ENCODE measurements at places on chromosomes 2 and 18.

DNA sequence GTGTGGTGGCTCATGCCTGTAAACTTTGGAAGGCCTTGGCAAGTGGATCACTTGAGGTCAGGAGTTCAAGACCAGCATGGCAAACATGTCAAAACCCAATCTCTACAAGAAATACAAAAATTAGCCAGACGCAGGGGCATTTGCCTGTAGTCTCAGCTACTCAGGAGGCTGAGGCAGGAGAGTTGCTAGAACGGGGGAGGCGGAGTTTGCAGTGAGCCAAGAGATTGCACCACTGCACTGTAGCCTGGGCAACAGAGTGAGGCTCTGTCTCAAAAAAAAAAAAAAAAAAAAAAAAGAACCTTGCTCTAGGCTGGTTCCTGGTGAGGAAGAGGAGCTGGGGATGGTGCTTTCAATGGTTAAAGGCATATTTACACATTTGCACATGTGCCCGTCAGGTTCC lies 129.4 kb downstream of the LYPD6B start:
- no peak for DNase-seq

- peak; percentile 39 for DNase-seq
Measured at GRCh38 chr2:241950413-241951315, 81.1 kb downstream of the RTP5 start.

DNA sequence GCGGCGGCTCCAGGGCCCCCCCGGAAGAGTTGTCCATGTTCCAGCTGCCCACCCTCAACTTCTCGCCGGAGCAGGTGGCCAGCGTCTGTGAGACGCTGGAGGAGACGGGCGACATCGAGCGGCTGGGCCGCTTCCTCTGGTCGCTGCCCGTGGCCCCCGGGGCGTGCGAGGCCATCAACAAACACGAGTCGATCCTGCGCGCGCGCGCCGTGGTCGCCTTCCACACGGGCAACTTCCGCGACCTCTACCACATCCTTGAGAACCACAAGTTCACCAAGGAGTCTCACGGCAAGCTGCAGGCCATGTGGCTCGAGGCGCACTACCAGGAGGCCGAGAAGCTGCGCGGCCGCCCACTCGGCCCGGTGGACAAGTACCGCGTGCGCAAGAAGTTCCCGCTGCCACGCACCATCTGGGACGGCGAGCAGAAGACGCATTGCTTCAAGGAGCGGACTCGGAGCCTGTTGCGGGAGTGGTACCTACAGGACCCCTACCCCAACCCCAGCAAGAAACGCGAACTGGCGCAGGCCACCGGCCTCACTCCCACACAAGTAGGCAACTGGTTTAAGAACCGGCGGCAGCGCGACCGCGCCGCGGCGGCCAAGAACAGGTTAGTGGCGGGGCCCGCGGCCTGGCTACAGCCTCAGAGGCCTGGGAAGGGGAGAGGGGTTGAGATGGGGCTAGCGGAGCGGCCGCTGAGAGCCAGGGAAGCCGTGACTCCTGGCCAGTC lies 965 bp downstream of the SIX3 start:
- no peak for DNase-seq

GRCh38 chr2:20015482-20016083 lies 3.1 kb upstream of the MATN3 start:
- DNase-seq, result no peak

DNA sequence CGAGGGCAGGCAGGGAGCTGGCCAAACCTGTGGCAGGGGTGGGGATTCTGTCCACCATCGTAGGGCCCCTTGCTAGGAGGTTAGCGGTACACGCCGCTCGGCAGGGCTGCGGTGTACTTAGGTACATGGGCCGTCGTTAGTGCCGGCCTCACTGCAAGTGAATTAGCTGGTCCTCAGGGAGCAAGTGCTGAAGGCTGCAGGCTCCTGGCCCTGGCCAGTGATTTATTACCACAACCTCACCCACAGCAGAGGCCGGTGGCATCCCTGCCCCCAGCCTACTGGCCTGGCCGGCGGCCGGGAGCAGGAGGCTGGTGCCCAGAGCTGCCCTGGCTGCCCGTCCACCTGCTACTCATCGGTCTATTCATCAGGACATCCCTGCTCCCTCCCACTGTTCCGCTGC lies 19.6 kb upstream of the PTMA start:
- no peak for DNase-seq

DNA sequence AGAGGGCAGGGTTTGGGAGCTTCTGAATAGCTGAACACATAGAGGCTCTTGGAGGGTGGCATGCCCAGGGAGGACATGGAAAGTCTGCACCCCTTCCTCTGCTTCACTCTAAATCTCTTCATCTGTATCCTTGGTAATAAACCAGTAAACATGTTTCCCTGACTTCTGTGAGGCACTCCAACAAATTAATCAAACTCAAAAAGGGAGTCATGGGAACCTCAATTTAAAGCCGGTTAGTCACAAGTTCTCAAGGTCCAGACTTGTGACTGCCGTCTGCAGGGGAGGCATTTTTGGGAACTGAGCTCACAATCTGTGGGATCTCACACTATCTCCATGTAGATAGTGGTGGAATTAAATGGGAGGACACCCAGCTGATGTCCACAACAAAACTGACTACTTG lies 33.1 kb upstream of the STON1 start:
- DNase-seq, result no peak

DNA sequence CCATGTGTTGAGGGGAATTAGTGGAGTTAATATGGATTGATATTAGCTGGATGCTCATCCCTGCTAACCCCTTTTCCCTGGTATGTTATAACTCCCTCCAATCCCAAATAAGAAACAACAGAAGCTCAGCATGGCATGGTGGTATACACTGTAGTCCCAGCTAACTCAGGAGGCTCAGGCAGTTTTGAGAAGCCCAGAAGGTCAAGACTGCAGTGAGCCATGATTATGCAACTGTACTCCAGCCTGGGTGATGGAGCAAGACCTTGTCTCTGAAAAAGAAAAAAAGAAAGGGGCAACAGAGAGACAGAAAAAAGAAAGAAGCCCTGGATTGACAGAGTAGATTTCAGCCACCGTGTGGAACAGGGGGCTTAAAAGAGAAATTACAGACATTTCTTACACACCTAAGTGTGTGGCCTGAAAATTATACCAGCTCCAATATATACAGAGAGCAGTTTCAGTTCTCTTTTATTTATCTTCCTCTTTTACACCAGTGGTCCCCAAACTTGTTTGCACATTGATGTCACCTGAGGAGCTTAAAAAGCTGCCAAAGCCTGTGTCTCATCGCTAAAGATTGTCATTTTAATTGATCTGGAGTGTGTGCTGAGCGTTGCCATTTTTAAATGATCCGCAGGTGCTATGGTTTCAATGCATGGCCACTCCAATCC lies 203.6 kb downstream of the UBE2E3 start:
- no peak for DNase-seq

DNA sequence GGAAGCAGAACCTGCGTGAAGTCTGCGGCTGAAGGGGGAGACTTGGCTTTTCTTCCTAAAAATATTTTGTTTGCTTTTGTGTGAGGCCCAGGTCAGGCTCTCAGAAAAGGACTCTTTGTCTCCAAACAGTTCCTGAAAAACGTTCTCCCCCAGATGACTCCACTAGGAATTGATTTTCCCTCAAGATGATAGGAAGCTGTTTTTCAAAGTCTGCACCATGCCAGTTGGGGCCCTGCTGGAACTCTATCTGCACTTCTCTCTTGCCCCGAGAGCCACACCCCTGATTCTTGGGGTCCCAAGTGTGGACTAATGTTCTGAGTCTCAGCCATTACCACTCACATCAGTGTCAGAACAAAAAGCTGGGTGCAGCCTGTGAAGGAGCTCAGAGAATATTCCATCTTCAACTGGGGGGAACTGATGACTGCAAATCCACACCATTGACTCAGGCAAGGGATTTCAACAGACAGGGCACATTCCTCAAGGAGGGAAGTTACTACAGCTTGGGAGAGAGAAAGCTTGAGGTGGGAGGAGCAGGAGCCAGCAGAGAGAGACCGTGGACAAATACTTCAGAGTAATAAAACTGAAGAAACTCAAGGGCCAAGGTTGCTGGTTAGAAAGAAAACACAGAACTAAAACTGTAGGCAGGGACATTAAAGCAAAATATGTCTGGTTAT lies 768.3 kb downstream of the RNF144A start:
- DNase-seq, result no peak

- DNase-seq, result no peak
Measured at GRCh38 chr2:26614216-26615138, 26.7 kb downstream of the CIB4 start.

DNA sequence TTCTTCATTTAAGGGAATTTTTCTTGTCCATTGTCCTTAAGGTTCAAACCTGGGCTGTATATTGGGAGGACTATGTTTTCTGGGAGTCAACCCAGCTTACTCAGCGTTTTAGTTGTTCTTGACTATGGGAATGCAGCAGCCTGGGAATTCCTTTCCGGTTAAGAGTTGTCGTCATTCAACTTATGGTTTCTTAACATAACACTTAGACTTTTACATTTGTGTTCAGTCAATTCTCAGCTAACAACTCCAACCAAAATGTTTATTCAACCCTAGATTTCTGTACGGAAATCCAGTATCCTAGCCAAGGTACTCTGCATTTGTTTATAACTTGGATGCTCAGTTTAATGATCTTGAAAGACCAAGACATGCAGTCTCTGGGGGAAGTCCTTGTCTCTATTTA lies 960.9 kb downstream of the CBLN2 start:
- no peak for DNase-seq

- DNase-seq, result no peak
Measured at GRCh38 chr2:54958717-54959371, 91.4 kb downstream of the RTN4 start.

GRCh38 chr2:189024901-189025618 lies 50.9 kb downstream of the COL3A1 start:
- DNase-seq, result no peak

DNA sequence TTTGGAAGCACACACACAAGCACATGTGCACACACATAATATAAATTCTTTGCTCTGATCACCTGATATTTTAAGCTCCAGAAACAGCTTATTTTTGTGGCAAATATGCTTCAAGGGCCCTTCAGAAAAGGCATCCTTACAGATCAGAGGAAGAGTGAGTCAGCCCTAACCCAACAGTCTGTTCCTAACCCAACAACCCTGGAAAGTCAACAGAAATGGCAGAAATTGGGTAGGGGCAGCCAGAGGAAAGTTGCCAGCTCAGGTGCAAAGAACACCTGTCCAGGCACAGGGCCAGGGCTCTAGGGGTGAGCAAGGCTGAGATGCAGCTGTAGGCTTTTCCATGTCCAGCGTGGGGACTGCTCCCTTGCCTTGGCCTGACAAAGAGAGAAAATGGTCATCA lies 6.4 kb upstream of the NCKAP5 start:
- DNase-seq, result no peak

- DNase-seq, result no peak
Measured at GRCh38 chr18:5770176-5770575, 125.1 kb downstream of the TMEM200C start.

GRCh38 chr18:74541703-74542555 lies 7.6 kb downstream of the CNDP1 start:
- DNase-seq, result no peak

DNA sequence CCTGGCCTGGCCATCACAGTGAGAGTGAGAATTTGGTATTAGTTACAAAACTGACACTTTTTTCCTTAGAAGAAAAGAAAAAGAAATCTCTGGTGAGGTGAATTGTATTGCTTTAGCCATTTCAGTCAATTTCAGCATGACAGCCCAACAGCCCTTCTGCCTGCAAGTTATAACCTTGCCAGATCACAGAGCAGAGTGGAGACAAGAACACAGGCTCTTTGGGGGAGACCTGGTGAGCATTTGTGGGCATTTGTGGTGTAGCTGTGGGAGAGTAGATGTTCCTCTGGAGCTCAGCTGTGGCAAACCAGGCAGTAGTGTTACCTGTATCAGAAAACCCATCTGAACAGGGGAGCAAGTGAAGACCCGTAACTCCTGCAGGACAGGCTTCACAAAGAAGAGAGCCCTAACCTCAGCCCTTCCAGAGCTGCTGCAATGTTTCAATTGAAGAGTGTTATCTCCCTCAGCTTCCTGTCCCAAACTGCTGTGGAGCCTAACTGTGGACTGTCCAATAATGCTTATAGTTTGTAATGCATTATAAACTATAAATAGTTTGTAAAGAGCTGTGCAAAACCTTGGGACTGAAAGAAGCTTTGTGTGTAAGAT lies 22.8 kb upstream of the DLX1 start:
- no peak for DNase-seq

DNA sequence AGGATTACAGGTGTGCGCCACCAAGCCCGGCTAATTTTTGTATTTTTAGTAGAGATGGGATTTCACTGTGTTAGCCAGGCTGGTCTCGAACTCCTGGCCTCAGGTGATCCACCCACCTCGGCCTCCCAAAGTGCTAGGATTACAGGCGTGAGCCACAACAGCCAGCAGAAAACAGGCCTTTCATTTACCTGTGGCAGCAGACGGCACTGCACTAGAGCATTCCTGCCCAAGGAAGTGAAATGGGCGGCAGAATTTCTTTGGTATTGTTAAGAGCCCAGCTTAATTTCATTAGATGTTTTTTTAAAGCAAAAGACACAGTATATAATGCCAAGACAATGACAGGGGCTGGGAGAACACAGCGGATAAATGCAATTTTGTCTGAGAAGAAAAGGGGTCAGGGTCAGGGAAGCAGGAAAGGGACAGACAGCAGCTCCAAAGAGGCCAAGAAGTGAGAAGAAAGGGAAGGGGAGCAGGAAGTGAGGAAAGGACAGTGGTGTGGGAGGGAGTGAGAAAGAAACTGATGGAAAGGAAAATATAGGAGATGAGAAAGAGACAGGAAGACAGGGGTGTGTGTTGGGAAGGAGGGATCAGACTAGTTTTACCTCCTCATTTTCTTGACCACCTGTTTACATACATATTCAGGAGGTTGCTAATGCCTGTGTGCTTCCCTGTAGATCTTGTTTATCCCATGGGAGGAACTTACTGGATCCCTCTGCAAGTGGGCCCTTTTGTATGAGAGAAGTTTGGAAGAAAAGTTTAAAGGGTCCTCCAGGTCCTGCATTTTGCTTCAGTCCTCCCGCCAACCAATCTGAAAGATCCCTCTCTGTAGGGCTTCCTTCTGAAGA lies 32.5 kb downstream of the KCTD1 start:
- DNase-seq, result no peak

DNA sequence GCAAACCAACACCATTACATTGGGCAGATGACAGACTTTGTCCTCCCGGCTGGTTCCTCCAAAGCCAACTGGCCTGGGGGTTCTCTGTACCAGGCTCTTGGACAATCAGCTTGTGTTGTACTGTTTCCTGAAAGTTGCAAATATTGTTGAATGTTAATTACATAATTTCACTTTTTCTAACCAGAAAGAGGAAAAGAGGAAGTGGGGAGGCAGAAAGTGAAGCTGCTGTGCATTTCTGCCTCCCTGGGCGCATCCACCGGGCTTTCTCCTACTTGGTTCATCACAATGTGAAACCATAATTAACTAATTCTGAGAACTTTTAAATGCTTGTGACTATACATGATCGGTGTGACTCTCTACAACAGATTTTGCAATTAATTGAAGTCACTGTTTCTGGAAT lies 10.1 kb downstream of the TWIST2 start:
- no peak for DNase-seq

GRCh38 chr2:193332941-193333340 lies 1138.2 kb upstream of the TMEFF2 start:
- DNase-seq, result no peak

DNA sequence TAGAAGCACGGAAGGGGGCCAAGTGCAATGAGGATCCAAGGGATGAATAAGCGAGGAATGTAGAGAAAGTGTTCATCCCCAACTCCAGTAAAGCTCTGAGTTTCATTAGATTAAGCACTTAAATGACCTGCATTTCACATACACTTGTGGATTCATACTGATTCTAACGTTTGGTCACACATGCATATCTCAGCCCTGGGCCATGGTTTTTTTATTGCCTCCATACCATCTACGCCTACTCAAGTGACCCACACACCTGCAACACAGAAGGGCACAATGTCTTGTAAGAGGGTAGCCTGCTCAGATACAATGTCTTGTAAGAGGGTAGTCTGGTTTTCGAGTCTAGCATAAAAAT lies 566 bp upstream of the MRPS5 start:
- no peak for DNase-seq

Data from stimulated activated CD8-positive, alpha-beta memory T cell treated with anti-CD3 and anti-CD28 coated beads, Interleukin-7, amount 100 ng/mL, for 1 hour (primary cell).